ENCODE measurements at places on chromosomes 1 and 21.

- no peak for DNase-seq
These were observed 1.1 kb downstream of the RGS16 start for GRCh38 chr1:182602935-182603645.

GRCh38 chr1:95040032-95040525, 32.7 kb downstream of the ALG14 start:
- no peak for DNase-seq

DNA sequence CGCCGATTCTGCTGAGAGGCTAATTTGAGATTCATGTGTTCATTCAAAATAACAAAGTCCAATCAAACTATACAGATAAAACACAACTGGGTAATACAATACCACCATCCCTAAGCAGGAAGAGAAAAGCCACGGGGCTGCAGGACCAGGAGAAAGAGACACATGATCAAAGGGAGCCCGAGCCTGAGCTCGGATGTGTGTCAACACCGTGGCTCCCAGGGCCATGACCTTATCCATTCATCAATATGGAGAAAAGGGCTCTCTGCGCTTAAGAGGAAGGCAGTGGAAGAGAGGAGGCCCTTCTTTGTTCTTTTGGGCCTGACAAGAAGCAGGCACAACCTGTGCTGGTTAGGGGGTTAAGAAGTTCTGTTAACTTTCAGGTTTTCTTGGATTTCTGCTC, 56.7 kb downstream of the HUNK start:
- DNase-seq: no peak

- DNase-seq: no peak
These were observed 3.2 kb downstream of the GSTM2 start for GRCh38 chr1:109671067-109671466.

GRCh38 chr1:90621986-90622385, 95.1 kb downstream of the BARHL2 start:
- DNase-seq: no peak

DNA sequence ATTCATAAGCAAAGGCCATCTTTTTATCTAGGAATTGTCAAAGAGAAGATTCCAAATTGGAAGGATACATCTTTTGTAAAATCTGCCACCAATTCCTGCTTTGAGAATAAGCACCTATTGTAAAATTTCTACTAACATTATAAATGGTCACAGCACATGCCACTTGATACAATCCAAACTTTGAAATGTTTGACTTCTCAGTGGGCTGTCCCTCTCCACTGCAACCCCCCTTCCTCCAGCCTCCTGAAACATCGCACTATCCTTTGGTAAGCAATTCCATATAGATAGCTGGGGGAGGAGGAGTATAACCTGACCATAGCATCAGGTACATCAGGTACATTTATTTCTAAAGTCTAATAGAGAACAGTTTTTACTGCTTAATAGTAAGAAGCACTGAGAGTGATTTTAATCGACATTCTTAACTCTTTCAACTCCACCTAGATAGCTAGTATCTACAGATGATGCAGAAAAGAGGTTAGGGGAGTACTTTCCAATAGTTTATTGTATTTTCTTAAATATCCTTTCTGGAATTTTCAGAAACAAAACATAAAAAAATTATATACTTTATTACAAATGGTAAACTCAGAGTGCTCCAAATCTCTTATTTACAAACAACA, 2.9 kb downstream of the JUN start:
- no peak for DNase-seq

DNA sequence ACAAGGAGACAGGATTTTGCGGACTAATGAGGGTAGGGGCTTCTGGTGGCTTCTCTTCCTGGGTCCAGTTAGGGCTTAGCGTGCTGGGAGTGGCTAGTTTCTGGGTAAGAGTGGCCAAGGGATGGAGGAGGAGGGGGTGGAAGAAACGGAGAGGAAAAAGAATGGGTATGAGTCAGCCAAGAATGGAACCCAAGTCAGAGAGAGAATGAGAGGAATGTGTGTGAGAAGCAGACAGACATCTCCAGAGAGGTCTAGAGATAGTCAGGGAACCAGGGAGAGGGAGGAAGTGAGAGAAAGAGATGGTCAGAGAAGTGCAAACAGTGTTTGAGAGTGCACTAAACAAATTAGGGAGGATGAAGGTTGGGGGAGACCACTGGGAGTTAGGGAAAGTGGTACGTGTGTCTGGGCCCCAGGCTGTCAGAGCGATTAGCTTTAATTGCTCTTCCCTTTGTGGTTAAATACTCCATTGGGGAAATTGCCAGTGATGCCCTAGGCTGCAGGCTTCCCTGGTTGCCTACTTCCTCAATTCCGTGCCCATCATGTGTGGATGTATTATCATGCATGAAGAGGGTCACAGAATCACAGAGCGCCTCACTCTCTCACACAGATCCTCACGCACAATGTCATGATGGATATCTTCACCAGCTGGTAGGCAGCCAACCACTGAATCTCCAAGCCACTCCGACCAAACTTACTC, 1.4 kb downstream of the PEA15 start:
- DNase-seq: no peak

GRCh38 chr1:90526954-90527353, 190.1 kb downstream of the BARHL2 start:
- DNase-seq: no peak

- no peak for DNase-seq
These were observed 120.8 kb upstream of the ADGRL2 start for GRCh38 chr1:81679942-81680341.

- no peak for DNase-seq
These were observed 93.9 kb downstream of the CDC7 start for GRCh38 chr1:91594383-91595055.

GRCh38 chr1:204736836-204737235, 51.3 kb upstream of the LRRN2 start:
- no peak for DNase-seq

- no peak for DNase-seq
These were observed 9.6 kb upstream of the POFUT2 start for GRCh38 chr21:45297329-45297728.

All from anterior cingulate cortex (tissue), 58 donors.